ENCODE measurements at places on chromosomes 16 and 17.

GRCh38 chr16:85541980-85542900 is 70.9 kb upstream of the GSE1 start:
- DNase-seq: peak; percentile 23

DNA sequence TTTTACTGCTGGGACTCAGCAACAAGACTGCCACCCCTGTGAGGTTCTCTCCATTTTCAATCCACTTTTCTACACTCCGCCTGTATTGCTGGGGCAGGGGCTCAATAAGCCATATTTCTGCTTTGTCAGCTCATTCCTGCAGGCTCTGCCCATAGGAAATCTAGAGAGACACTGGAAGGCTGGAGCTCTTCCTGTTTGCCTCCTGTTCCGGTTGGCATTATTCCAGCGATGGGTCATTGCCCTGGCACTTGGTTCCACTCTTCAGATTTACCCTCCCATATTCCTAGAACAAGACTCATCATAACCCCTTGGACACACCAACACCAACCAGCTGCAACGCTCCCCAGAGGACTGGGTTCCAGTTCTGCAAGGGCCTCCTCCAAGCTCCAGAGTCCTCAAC is 210.4 kb downstream of the CA10 start:
- DNase-seq: peak; percentile 34

DNA sequence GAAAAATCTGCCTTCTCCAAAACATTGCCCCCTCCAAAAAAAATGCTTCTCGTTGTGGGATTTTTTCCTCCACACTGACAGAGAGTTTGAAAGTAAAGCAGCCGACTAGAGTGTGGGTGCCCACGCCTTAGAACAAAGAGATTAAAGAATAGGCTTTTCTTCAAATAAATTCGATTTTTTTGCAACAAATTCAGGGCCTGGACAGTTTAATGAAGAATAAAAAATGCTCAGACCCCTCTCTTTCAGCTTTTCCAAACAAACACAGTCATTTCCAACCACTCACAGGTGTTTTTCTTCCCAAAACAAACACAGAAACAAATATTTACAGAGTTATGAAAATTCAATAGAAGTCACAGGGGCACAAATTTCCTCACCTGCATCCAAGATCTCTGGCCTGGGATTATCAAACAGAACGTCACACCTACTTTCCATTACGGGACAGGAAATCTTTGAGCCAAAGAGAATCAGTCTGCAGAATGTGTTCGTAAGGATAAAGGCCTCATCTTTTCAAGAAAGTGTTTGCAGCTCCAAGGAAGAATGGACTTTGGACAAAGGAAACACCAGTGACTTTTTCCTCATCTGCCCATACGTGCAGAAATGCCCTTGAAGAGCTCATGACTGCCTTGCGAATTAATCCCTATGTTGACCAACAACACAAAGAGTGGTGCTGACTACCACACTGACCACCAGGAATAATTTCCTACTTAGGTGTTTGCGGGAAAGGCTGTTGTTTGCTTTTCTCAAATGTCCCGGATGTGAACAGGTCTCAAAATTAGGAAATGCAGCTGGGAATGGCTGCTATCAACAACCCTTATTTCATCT is 31.3 kb upstream of the TOX3 start:
- no peak for DNase-seq

DNA sequence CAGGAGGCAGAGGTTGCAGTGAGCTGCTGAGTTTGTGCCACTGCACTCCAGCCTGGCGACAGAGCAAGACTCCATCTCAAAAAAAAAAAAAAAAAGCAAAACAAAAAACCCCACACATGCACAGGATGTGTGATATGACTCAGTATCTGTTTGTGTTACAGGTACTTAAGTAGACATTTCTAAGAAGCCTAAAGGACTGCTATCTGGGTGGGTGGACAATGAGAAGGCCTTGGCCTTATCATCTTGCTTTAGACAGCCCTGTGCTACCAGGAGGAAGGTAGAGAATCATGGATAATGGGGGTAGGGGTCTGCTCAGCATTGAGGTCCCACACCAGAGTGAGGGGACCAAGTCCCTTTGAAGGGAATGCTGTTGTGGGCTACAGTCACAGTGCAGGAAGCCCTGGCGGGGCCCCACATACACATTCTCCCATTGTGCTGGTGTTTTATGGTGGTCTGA is 26.7 kb downstream of the PLD6 start:
- DNase-seq: no peak

GRCh38 chr16:31440516-31441184 is 1.9 kb downstream of the ZNF843 start:
- DNase-seq: no peak

DNA sequence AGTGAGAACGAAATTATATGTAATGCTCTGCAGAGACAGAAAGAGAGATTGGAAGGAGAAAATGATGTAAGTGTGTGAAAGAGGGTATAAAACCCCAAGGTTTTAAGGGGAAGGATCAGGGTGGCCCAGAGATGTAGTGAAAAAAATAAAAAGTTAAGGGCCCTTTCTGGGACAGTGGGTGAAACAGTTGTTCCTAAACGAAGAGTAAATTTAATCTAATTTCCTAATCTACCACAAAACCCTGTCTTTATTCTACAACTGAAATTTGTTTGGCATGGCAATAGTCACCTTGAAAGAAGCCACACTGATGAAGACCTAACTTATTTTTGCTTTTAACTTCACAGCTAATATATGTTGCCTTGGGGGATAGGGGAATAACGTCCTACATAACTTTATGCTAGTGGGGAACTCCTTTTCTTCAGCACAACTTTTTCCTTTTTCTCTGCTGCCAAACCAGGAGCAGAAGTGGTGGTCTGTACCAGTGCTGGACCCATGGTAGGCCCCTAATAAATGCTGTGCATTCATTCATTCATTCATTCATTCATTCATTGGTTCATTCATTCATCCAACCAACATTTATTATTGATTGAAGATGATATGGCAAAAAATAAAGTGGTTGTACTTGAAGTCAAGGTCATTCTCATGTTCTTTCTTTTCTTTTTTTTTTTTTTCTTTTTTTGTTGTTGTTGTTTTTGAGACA is 25.4 kb downstream of the CALCOCO2 start:
- no peak for DNase-seq

GRCh38 chr16:74561626-74562025 is 45.3 kb downstream of the GLG1 start:
- DNase-seq: no peak

DNA sequence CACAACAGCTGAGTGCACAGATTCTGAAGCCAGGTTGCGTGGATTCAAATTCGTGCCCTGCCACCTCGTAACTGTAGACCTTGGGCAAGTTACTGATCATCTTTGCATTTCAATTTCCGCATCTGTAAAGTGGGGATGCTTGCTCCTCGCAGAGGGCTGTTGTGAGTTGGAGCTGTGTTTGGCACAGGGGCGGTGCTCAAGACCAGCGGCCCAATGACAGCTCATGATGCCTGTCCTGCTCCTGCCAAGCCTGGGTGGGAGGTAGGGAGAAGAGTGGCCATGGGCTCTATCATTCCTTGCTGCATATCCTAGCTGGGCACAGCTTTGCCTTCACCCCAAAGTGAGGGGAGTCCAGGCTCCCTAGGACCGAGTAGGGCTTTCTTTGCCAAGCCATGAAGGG is 12.6 kb downstream of the NXPH3 start:
- no peak for DNase-seq

DNA sequence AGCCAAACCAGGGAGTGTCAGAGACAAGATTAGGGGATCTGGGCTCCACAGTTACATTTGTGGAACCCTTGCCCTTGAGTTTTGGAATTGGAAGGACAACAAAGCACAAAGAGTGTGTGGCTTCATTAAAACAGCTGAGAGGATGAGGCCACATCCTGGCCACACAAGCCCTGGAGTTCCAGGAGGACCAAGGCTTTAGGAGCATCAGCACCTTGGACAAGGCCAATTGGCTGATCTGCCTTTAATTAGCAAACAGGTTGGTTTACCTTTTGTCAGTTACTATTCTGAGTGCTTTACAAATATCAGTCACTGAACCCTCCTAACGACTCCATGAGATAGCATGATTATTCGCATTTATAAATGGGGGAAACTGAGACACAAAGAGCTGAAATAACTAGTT is 54.7 kb downstream of the SLC6A2 start:
- DNase-seq: no peak

DNA sequence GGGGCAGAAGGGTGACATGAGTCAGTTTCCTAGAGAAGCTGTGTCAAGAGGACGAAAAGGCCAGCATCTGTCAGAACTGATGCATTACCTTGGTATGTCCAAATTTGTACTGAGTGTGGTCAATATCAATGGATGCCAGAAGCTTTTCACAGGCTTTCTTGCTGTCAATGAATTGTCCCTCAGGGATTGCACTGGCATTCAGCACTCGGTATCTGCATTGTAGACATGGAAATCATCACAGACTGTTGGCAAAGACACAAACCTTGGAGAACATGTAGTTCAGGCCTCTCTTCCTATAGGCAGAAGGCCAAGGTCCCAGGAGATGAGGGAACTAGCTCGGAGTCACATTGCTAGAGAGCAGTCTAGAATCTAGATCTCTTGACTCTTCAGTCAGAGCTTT is 16.6 kb downstream of the MYH3 start:
- DNase-seq: no peak

DNA sequence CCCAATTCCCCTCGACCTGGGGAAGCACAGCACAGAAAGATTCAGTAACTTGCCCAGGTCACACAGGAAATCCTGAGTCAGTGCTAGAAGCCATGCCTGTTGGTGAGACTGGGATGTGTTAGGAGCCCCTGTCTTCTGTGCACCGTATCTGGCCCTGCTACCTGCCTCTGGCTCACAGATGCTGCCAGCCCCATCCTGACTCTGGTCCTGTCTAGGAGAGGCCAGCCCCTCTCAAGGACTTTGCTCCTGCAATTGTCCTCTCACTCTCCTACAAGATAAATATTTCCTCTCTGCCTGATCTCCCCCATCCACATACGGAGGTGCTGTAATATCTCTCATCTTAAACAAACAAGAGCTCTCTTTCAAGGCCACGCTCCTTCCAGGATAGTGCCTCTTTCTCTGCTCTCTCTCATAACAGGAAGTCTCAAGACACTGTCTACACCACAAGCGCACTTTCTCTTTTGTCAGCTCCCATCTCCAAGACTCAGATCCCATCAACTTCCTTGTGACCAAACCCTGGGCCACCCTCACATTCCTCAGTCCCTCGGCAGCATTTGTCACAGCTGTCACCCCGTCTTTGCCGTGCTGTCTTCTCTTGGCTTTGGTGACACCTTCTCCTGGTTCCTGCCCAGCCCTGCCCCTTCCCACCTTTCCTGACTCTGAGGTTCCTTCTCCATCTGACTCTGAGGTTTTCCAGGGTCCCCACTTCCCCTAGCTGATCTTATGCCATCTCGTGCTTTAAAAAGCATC is 1.9 kb downstream of the SLC13A2 start:
- no peak for DNase-seq

GRCh38 chr17:35536664-35537171 is 760 bp downstream of the SLFN12L start:
- DNase-seq: no peak

DNA sequence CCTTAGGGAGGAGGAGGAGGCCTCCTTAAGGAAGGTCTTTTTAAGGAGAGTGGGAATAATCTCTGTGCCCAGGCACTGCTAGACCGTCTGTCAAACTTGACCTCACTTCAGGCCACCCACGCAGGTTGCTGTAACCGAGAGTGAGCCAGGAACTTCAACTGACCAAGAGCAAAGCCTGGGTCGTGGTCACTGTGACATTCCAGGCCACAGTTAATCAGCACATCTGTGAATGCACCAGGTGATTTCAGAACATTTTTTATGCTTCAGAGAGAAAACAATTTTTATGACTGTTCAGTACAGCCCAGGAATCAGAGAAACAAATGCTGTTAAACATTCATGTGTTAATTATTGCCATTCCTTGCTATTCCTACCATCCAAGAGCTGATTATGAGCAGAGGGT is 226.6 kb upstream of the ASIC2 start:
- DNase-seq: no peak

GRCh38 chr16:53666786-53667415 is 36.8 kb downstream of the RPGRIP1L start:
- DNase-seq: peak; percentile 32

DNA sequence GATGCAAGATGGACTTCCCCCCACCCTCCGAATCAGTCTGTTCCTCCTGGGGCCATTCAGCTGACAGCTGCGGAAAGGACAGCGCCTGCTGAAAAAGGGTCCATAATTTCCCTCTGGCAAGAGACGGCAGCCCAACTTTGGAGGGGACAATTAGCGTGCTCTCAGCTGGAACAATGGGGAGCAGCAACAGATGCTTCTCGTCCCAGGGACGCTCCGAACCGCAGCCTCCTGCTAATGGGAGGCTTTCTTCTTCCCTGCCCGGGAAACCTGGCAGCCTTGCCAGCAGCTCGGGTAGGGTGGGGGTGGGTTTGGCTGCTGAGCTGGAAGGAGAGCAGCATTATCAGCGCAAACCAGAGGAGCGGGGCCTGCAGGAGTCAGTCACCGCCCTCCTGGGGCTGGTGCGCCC is 500.0 kb upstream of the SALL1 start:
- no peak for DNase-seq

- DNase-seq: no peak
Observed at GRCh38 chr17:1820528-1821252, 9.0 kb downstream of the SMYD4 start.

GRCh38 chr17:58806046-58806445 is 50.4 kb downstream of the PPM1E start:
- no peak for DNase-seq

DNA sequence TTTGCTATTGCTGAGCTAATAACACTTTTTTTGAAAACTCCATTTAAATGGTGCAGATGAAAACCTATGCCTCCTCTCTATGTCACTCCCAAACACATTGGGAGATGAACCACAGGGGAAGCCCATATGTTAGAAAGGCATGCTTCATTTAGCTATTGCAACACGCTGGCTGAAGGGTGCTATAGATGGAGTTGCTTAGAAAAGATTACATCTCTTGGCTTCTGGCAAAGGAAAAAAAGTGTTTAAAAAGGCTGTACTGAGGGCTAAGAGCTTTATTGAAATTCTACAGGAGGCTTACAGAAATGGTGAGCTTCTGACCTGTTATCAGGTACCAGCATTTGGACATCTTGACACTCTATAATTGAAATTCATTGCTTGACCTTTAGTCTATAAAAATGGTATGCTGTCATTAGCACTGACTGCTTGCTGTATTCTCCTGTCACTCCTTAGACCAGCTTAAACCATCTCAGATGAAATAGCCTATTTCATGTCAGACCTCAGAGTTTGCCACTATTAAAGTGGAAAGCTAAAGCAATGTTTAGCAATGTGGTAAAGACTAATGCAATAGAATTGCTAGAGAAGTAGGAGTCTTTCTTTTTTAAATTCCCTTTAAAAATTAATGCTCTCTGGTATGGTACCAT is 503.9 kb downstream of the CDH11 start:
- no peak for DNase-seq

- DNase-seq: no peak
Observed at GRCh38 chr16:68361485-68361884, 50.7 kb downstream of the PRMT7 start.

DNA sequence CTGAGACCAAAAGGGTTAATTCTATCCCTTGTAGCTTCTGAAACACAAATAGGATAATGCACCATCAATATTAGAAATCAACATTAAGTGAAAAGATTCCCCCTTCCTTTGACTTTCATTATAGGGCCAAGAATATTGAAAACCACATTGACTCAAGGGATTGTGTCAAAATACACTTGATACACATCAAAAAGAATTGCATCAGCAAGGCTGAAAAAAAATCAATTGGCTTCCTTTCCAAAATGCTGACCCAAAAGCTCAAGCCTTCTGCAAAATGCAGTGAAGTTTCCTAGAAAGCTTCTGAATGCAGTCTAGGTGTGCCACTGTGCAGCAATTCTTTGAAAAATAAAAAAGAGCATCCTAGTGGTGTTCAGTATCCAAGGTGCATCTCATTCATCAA is 674.4 kb downstream of the TOX3 start:
- no peak for DNase-seq
